ENCODE measurements at places on chromosomes 7 and 10. TPM values are rescaled to one million over a fixed set of nuclear protein-coding genes. Genes with fewer than 3 reads are reported as not detected.

DNA sequence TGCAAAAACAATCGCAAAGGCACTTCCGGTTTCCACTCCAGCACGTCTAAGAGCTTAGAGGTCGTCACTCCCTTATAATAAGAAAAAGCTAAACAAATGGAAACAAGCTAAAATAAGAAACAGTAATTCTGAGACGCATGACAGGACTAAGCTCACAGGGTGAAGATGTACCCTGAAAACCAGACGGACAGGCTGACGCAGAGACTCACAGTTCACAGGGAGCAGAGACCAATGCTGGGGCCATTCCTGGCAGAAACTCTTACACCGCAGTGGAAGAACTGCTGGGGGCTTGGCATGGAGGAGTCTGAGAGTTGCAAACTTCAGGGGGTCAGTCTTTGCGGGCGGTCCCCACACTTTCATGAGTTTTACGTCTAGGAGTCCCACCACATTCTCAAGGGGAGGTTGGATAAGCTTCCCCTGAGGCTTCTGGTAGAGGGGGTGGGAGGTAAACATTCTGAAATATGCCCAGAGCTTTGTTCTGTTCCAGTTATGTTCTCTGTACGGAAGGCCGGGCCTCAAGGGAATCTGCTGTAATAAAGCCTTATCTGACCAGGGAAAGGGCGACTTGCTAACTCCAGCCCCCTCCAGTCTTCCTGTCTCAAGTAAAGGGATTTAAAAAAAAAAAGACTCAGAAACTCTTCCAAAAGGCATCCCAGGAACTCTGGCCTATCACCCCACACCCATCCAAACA lies 47.8 kb downstream of the BRI3 start:
- no peaks in the 10 kb centered on the region for H3K4me1 ChIP-seq
- H3K27ac ChIP-seq: no peak overlapping the region
- H3K27me3 ChIP-seq: peaks cover 2% of the 10 kb centered on the region

GRCh38 chr10:110512461-110513187 lies 14.9 kb downstream of the DUSP5 start:
- H3K4me1 ChIP-seq: peaks cover 50% of the 10 kb centered on the region
- DNase-seq: no peak
- no peak overlapping the region for H3K4me3 ChIP-seq

DNA sequence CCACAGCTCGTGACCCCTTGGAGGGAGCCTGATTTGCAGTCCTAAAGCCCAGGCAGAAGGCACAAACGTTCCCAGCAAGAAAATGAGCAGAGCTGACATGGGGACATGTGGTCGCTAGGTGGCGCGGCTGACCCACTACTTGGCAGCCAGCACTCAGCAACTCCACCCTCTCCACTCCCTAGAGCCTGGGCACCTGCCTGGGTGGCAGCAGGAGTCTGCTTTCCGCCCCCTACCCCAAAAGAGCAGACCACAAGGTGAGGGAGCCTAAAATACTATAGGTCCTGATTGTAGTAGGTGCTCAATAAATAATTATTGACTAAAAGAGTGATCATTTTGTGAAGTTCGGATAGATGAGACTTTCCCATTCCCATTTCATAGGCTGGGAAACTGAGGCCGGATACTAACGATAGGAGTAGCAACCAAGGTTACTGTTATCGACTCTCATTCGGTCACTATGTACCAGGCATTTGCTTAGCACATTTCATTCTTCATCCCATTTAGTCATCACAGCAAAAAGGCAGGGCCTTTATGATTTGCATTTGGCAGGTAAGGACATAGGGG lies 57.4 kb downstream of the NEUROG3 start:
- H3K36me3 ChIP-seq: no peaks in the 10 kb centered on the region
- no peaks in the 10 kb centered on the region for H3K4me1 ChIP-seq
- peak; percentile 84 for DNase-seq
- H3K27ac ChIP-seq: no peak overlapping the region
- H3K27me3 ChIP-seq: peaks cover 46% of the 10 kb centered on the region
- no peak overlapping the region for H3K4me3 ChIP-seq

- no peak overlapping the region for H3K27ac ChIP-seq
- H3K36me3 ChIP-seq: peaks cover 21% of the 10 kb centered on the region
- peaks cover 15% of the 10 kb centered on the region for H3K4me1 ChIP-seq
- no peak for DNase-seq
- H3K4me3 ChIP-seq: no peak overlapping the region
Measured at GRCh38 chr10:5719546-5719945, 34.9 kb downstream of the TASOR2 start.

- H3K27ac ChIP-seq: no peak overlapping the region
- no peak for DNase-seq
- H3K36me3 ChIP-seq: no peaks in the 10 kb centered on the region
- no peaks in the 10 kb centered on the region for H3K27me3 ChIP-seq
Measured at GRCh38 chr7:30252885-30253795, 31.3 kb upstream of the ZNRF2 start.

The GLI3 gene
- total RNA-seq: 0.26 TPM

The PHYHIPL gene
- total RNA-seq: not detected

The FAM25A gene
- total RNA-seq: not detected

The TRIM56 gene
- total RNA-seq: 68.2 TPM

The TLX1 gene
- not detected for total RNA-seq

The SLC13A1 gene
- not detected for total RNA-seq

The SGCE gene
- 3.2 TPM for total RNA-seq
